AG08396 (cell line): ENCODE measurements at places on chromosomes 12 and 14.

DNA sequence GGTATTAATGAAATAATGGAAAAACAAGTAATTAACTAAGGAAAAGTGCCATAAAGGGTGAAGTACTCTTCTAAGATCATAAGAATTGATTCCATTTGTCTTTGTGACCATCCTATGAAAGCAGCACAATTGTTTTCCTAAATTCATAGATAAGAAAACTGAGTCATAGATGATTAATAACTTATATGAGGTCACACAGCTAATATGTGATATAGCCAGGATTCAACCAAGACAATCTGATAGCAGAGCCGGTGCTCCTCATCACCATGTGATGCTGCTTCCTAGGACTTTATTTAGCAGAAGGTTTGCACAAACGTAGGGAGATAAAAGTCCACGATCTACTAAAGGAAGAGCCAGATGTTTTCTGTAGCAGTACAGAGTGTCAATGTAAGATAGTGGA, 181.5 kb upstream of the SYT1 start:
- DNase-seq, result no peak

DNA sequence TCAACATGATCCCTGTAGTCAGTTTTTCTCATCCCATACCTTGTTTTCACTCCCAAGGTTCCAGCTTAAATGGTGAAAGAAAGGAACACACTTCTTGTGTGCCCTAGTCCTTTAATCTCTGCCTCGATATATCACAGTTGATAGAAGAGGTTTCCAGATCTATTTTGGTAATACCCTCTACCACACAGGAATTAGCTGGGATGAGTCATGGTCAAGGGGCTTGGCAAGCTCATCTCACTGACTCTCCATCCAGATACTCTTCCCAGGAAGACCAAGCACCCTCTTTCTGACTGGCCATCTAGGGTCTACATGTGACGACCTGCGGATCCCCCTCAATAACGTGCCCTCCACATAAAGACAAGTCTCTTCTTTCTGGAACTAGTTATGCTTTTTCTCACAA, 277.9 kb downstream of the ITPR2 start:
- DNase-seq, result no peak

GRCh38 chr12:65656891-65657351, 167.4 kb upstream of the HMGA2 start:
- peak; percentile 59 for DNase-seq

GRCh38 chr14:30993071-30993470, 32.4 kb upstream of the AP4S1 start:
- no peak for DNase-seq

GRCh38 chr12:105057174-105057573, 27.1 kb downstream of the ALDH1L2 start:
- DNase-seq, result no peak

DNA sequence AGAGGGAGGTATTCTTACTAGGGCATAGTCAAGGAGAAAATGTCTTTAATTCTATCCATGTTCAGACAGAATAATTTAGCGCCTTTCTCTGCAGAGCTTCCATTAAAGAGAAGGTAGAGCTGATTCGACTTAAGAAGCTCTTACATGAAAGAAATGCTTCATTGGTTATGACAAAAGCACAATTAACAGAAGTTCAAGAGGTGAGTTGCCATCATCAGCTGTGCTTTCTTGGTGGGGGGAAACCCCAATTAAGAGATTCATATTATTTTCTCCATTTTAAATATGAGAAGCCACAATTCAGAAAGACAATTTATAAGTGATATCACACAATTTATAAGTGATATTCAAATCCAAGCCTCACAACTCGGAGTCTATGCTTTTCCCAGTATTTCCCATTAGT, 27.8 kb downstream of the RPGRIP1 start:
- no peak for DNase-seq

DNA sequence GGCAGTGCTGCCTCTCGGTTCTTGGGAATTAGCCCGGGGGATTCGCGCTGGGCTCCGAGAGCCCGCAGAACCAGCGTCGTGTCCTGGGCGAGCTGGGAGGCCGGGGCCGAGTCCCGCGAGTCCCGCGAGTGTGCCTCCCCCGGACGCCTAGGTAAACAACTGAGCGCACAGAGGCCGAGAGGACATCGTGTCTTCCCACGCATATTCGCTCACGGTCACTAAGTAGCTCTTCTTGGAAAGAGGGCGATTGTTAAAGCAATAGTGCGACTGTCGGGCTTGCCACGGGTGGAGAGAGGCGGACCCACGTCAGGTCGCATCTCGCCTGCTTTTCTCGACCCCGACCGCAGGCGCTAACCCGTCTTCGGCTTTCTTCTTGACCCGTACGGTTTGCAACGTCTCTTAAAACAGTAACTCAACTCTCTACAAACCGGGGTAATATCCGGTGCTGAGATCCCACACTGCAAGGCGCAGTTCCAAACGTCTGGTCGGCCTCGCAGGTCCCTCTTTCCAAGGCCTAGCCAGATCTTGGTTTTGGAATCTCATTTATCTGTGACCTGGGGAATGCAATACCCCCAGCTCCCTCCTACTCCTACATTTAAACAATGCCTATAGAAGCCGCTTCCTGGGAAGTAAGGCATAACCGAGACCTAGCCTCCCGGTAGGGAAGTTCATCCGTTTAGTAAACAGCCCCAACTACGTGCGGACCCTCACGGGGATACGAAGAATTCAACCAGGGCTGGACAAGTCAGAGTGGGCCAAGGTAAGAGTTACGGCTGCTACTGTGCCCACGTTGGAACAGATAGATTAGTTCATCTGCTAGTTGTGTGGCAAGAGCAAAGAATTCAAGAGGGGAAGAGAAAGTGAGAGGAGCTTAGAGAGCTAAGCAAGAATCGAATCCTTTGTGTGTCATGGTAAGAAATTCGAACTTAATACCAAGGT, 736 bp upstream of the PHLDA1 start:
- peak; percentile 64 for DNase-seq

GRCh38 chr12:123094349-123095077, 56.4 kb downstream of the PITPNM2 start:
- peak; percentile 87 for DNase-seq

DNA sequence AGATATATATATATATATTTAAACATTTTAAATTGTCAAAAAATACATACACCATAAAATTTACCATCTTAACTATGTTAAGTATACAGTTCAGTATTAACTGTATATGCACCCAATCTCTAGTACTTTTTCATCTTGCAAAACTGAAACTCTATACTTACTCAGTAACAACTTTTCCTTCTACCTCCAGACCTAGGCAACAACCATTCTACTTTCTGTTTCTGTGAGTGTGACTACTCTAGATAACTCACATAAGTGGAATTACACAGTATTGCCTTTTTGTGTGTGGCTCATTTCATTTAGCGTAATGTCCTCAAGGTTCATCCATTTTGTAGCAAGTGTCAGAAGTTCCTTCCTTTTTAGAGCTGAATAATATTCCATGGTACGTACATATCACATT, 8.2 kb downstream of the FAM234B start:
- DNase-seq, result no peak

DNA sequence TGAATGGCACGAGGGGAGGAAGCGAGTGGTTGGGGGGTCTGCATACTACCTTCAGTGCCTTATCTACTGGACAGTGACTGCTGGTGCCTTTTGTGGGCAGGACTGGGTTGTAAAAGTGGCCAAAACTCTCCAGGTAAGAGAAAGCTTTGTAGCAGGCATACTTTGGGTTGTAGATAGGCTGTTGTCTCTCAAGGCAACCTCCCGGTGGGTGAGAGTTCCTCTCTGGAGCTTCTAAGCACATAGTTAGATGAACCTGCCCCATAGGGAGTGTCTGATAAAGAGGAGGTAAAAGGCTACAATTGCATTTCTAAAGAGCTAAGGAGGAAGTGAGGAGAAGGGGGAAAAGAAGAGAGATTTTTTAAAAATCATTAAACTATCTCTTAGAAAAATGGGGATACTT, 4.2 kb upstream of the DAD1 start:
- DNase-seq, result no peak

GRCh38 chr12:27555925-27556778, 32.1 kb downstream of the PPFIBP1 start:
- no peak for DNase-seq

DNA sequence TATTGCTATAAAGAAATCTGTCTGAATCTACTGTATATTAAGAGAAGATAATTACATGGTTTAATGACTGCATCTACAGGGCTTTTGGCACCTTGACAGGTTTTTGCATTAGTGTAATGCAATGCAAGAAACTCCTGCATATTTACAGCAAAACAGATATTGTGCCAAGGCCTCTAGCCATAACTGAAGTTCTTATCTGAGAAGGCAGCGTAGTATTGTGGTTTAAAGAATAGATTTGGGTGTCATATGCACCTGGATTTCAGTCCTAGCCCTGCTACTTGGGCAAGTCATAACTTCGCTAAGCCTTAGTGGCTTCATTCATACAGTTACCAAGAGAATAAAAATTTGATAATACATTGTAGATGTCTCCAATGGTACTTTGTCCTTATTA, 350.1 kb downstream of the CCDC91 start:
- DNase-seq, result no peak

DNA sequence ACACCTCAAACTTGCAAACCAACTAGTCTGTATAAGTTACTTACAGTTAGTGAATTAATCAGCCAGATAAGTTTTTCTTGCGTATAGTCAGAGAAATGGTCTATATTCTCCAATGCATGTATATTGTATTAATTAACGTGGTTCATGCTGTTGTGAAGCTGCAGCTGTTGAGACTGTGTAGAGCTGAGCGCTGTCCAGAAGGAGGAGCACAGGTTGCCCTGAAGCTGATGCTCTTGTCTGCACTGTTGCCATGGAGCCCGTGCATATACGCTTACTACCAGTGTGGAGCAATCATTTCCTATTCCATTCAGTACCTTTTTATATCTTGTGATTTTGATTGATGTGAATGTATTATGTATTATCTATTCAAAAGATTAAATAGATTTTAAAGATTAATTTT, 74.3 kb upstream of the ARID2 start:
- DNase-seq, result no peak

DNA sequence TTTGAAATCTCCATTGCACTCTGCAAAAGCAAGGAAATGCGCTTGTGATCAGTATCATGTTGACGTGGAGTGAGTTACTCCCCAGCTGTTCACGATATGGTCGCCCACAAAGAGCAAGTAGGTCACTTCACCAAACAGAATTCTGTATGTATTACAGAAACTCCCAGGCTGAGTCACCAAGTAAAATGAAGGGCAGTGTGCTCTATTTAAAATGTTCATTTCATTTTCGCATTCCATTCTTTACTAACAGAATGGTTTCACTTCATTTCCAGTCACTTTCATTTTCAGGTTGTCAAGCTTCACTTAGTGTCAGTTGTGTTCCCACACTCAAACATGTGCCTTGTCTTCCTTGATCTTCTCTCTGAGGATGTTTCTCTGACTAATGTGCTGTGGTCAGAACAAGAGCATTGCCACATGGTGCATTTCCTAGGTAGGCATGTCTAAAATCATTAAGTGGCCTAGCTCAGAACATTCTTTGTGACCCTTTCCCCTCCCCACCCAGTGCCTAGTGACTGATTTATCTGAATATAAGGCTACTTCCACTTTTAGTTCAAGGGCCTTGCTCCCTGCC, 391.2 kb downstream of the RAD51B start:
- peak; percentile 65 for DNase-seq

DNA sequence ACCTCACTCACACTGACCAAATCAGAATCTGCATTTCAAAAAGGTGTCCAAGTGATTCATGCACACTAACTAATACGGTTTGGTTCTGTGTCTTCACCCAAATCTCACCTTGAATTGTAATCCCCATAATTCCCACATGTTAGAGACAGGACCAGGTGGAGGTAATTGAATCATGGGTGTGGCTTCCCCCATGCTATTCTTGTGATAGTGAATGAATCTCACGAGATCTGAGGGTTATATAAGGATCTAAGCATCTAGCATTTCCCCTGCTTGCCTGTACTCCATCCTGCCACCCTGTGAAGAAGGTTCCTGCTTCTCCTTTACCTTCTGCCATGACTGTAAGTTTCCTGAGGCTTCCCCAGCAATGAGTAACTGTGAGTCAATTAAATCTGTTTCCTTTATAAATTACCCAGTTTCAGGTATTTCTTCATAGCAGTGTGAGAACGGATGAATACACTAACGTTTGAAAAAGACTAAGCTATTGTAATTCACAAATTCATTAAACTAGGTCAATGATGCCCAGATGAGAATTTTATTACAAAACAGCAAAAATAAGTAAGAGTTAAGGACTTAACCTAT, 759.1 kb downstream of the GALC start:
- no peak for DNase-seq

- no peak for DNase-seq
Observed at GRCh38 chr14:78666336-78667056, 496.3 kb downstream of the NRXN3 start.

DNA sequence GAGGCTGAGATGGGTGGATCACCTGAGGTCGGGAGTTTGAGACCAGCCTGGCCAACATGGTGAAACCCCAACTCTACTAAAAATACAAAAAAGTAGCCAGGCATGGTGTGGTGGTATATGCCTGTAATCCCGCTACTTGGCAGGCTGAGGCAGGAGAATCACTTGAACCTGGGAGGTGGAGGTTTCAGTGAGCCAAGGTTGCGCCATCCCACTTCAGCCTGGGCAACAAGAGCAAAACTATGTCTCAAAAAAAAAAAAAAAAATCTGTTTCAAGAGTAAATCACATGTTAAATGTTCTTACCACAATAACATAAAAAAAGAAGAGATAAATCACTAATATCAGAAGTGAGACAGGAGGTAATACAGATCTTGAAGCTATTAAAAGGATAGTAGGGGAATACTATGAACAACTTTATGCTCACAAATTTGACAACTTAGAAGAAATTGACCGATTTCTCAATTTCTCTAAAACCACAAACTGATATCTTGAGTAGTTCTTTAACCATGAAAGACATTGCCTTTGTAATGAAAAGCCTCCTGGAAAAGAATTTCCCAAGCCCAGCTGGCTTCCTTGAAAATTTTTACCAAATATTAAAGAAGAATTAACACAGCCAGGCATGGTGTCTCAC, 37.7 kb downstream of the TAOK3 start:
- no peak for DNase-seq

DNA sequence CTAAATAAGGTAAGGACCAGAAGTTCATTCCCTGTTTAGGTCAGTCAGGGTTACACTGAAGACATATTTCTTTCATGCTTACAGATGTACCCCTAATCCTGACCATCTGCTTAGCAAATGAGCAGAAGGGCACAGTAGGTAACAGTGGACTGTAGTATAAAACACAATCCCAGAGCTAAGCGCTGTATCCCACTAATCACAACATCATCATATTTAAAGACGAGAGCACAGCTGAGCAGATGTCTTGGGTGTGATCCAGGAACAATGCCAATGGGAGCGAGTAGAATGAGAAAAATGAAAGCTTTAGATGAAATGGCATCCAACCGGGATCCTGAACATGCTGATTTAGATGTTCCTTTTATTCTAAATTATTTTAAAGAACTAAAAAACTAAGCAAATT, 213.4 kb downstream of the CCER1 start:
- DNase-seq, result no peak

GRCh38 chr14:23373041-23373440, 432 bp downstream of the IL25 start:
- no peak for DNase-seq

- DNase-seq, result no peak
Observed at GRCh38 chr14:76134231-76134630, 17.5 kb upstream of the GPATCH2L start.

DNA sequence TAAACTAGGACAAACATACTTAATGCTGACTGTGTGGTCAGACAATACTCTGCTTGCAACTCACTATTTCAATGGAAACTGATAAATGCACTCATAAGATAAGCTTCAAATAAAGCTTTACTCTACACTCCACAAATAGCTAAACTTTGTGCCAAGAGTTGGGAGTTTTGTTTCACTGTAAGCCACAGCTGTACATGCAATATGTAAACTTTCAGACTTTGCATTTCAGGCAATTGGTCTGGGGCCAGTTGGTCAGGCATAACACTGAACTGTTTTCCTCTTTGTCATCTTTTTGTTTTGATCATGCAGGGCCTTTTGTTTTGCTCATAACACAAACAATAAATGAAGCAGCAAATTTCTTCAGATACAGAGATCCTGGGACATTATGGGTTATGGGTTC, 426.2 kb downstream of the IPO8 start:
- no peak for DNase-seq
